ENCODE measurements at places on chromosomes 13 and 19.
A peak's percentile ranks its signal among the peaks of the same experiment; 100 is the strongest.

- DNase-seq, result no peak
Observed at GRCh38 chr13:113854238-113855011, 9.5 kb downstream of the GAS6 start.

- DNase-seq, result peak; percentile 42
Observed at GRCh38 chr19:18596752-18597157, 8.2 kb downstream of the REX1BD start.

GRCh38 chr19:42563352-42564210 lies 31.1 kb downstream of the CEACAM8 start:
- peak; percentile 36 for DNase-seq

GRCh38 chr19:55172741-55173140 lies 6.3 kb upstream of the DNAAF3 start:
- DNase-seq, result no peak

DNA sequence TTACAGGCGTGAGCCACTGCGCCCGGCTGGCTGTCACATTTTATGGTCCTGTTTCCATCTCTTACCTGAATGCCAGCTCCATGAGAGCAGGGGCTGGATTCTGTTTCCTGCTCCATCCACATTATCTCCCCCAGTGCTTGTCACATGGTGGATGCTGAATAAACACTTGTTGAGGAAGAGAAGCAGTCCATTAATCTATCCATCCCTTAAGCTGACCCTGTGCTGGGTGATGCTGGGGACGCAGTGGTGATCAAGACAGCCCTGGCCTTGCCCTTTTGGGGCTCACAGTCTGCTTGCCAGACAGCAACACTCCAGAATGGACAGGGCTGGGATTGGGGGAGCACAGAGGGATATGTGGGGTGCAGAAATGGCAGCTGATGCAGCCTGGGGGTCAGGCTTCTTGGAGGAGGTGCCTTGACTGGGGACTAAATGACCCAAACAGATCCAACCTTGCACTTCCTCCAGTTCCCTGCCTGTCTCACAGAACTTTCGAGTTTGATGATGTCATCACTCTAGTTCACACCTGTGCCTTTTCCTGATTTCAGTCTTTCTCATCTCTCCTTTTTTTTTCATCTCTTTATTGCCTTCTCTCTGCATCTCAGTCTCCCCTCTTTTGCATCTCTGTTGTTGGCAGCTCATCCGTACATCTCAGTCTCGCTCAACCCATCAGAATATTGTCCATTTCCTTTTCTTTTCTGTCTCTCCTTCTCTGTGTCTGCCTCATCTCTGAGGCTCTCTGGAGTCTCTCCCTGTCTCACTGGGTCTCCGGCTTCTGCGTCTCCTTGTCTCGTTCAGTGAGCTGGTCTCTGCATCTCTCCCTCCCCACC lies 4.6 kb downstream of the IRF2BP1 start:
- no peak for DNase-seq

DNA sequence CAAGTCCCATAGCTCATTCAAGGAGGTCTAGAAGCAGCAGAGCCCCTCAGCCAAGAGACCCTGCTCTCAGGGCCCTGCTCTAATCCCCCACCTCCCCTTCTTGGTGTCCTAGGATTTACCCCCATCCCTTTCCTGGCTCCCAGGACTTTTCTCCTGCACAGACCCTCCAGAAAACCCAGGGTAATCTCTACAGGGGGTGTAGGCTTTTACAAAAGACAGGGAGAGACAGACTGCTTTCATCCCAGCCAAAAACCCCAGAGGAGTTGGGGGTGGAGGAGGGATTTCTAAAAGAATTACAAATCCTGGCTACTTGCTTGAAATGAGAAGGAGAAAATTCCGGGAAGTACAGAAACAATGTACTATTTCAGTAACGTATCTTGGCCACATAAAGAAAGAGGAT lies 133.3 kb downstream of the TNFSF13B start:
- no peak for DNase-seq

GRCh38 chr13:52158629-52159158 lies 703 bp downstream of the NEK3 start:
- no peak for DNase-seq

DNA sequence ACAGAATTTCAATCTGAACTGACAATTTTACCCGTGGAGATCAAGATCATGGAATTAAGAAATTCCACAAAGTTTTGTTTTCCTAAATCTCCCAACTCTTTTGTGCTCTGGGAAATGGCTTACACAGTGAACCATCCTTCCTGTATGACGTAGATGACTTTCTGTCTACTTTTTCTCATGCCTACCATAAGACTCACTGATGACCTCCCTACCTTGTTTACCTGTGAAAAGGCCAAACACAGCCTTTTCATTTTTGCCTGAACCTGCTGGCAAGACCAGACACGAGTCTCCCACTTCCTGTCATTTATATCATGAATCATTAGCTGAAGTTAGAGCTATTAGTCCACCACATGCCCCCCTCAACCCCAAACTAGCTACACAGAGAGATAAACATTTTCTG lies 4.6 kb upstream of the KBTBD6 start:
- no peak for DNase-seq

GRCh38 chr19:28612275-28612769 lies 600.6 kb downstream of the UQCRFS1 start:
- DNase-seq, result no peak

- DNase-seq, result peak; percentile 73
Observed at GRCh38 chr19:10431943-10432735, 11.8 kb downstream of the PDE4A start.

GRCh38 chr13:99990126-99990977 lies 8.8 kb downstream of the ZIC2 start:
- no peak for DNase-seq

- DNase-seq, result no peak
Observed at GRCh38 chr13:27281420-27281819, 10.8 kb downstream of the RASL11A start.

DNA sequence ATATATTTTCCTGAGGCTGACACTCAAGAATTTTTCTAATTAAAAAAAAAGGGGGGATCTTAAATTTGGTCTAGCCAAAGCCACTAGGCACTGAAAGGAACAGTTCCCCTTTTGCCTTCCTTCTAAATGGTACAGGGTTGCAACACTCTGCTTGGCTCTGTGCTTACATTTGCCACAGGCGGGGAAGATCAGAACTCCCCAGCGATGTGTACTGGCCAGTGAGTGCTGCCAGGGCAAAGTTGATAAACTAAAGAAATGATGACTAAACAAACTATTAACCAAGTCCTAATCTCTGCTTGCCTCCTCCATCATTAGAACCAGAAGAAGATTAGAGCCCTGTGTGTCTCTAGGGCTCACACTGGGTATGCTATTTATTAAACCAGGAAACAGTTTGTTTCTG lies 75.3 kb upstream of the SCEL start:
- no peak for DNase-seq

GRCh38 chr13:91123456-91124127 lies 223.9 kb upstream of the MIR17HG start:
- DNase-seq, result no peak

DNA sequence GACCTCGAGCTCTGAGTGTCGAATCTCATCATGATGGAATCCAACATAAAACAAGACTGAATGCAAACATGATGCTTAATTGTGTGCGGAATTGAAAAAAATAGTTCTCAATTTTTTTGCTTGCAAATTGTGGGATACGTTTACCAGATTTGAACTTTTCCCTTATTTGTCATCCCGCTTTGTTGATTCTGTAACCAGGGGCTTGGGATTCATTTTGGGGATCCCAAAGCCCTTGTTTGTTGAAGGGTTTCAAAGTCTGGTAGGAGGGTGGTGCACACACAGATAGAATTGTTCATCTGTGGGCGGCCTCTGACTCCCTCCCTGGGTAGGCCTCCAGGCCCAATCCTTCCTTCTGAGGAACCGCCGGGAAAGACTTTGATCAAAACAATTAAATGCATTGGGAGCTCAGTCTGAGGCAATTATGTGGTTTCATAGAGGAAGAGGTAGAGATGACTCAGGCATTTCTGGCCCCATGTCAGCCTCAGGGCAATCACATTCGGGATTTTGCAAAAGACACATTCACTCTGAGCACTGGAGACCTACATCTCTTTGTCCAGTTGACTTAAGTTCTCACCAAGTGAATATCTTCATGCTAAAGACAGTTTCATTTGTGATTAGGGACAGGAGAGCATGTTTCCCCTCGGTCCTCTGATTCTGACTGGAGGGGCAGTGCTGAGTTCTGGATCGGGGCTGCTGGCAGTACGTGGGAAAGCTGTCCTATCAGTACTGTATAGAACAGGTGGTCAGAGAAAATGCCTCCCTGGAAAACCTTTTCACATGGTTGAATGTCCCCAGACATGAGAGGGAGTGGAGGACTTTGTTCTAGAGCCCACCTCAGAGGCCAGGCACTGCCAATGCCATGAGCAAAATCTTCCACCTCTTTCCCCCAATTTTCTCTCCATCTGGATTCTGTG lies 27.8 kb upstream of the IGFL4 start:
- DNase-seq, result no peak

- no peak for DNase-seq
Observed at GRCh38 chr13:29319451-29319850, 276.0 kb downstream of the SLC7A1 start.

DNA sequence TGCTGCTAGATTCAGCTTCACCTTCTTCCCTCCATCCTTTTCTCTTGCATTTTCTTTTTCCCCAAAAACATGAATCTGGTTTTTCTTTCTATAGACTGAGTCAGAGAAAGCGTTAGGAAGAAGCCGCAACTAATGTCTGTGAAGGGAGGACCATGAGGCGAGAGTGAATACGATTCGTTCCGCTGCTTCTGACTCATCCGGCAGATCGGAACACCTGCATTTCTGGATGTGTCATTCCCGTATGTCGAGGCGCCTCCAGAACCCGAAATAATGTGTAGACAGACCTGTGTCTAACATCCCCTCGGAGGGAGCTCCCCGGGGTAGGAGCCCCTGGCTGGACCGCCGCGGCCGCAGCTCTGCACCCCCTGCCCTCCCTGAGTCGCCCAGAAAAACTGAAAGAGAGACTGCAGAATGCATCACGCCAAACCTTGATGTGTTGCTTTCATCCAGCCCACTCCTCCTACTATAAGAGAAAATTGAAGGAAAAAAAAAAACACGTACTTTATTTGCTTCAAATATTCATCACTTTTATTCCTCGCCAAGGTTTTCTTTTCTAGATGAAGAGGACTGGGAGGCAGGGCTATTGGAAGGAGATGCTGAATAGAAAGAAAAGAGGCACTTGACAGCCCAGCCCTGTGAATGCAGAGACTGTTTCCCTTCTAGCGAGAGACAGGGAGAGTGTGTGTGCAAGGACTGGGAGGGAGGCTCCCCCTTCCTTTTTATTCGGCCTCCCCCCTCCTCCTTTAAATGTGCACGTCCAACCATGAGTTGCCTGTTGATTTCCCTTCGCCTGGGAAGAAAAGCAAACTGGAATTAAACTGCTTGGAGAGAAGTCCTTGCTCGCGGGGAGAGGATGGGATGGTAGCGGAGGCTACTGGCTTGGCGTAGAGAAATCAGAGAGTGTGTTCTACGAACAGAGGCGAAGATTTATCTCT lies 616 bp upstream of the PCDH17 start:
- DNase-seq, result peak; percentile 7

DNA sequence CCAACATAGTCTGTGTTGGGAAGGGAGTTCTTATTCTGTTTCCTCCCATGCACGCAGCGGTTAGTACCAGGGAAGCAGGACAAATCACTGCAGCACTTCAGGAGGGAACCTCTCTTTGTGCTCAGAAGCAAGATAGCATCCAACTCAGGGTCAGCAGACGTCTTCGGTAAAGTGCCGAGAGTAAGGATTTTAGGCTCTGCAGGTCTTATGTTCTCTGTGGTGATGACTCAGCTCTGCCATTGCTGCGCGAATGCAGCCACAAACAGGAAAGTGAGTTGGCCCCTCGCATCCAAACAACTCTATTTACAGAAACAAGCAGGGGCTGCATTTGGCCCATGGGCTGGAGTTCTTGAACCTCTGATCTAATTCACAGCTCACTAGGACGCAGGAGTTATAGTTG lies 122.1 kb upstream of the SPATA13 start:
- peak; percentile 57 for DNase-seq

- DNase-seq, result no peak
Observed at GRCh38 chr13:49030213-49030612, 54.5 kb downstream of the FNDC3A start.
